Colonic mucosa (tissue), 4 donors: ENCODE measurements at places on chromosomes 7 and 10. TPM values are rescaled to one million over a fixed set of nuclear protein-coding genes. Genes with fewer than 3 reads are reported as not detected.

Gene ASZ1
- not detected for total RNA-seq

Gene MALRD1
- total RNA-seq = 0.27 TPM

GRCh38 chr10:43952760-43953159 is 304.1 kb upstream of the ZNF32 start:
- no peaks in the 10 kb centered on the region for H3K27me3 ChIP-seq
- no peaks in the 10 kb centered on the region for H3K36me3 ChIP-seq
- no peak overlapping the region for H3K4me3 ChIP-seq
- H3K27ac ChIP-seq = no peak overlapping the region
- no peaks in the 10 kb centered on the region for H3K4me1 ChIP-seq

DNA sequence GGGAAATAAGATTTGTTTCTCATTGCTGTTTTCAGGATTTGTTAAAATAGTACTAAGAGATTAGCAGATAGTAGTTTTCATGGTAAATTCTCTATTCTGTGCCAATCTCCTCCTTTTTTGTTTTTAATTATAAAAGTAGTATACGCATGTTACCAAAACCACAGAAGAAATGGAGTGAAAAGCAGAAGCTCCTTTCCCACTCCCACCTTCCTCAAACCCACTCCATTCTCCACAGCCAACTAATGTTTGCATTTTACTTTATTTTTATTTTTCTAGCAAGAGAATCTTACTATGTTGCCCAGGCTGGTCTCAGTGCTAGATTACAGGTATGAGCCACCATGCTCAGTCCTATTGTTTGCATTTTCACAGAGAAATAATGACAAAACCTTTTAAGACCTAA is 4.5 kb upstream of the LRMDA start:
- no peak overlapping the region for H3K27ac ChIP-seq
- H3K36me3 ChIP-seq = no peaks in the 10 kb centered on the region
- DNase-seq = no peak
- no peak overlapping the region for H3K4me3 ChIP-seq
- H3K4me1 ChIP-seq = no peaks in the 10 kb centered on the region
- H3K27me3 ChIP-seq = no peaks in the 10 kb centered on the region

GRCh38 chr10:11687779-11688447 is 54.3 kb upstream of the ECHDC3 start:
- H3K36me3 ChIP-seq = no peaks in the 10 kb centered on the region
- H3K27me3 ChIP-seq = no peaks in the 10 kb centered on the region
- H3K4me3 ChIP-seq = no peak overlapping the region
- H3K27ac ChIP-seq = no peak overlapping the region

- H3K27ac ChIP-seq = no peak overlapping the region
- peak; percentile 83 for DNase-seq
- no peaks in the 10 kb centered on the region for H3K27me3 ChIP-seq
Measured at GRCh38 chr7:25093268-25093826, 31.7 kb downstream of the CYCS start.
